A172 (cell line): ENCODE measurements at places on chromosomes 12 and 14.

GRCh38 chr12:90098132-90098779 is 389.6 kb upstream of the ATP2B1 start:
- DNase-seq, result no peak

DNA sequence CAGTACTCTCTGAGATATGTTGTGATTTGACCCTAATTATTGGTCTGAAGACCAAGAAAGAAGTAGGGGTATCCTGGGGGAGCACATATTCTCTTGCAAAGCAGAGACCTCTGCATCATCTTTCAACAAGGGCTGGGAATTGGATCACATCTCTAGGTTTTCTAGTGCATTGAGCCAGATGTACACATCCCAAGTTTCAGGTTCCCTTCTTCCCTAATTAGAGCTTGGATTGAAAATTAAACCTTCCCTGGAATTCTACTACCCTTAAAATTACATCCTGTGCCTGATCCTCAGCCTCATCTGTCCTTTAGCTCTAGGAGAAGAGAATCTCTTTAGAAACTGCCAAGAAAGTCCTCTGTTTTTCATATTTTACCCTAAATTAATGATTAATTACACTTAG is 839.6 kb downstream of the SLC6A15 start:
- DNase-seq, result no peak

DNA sequence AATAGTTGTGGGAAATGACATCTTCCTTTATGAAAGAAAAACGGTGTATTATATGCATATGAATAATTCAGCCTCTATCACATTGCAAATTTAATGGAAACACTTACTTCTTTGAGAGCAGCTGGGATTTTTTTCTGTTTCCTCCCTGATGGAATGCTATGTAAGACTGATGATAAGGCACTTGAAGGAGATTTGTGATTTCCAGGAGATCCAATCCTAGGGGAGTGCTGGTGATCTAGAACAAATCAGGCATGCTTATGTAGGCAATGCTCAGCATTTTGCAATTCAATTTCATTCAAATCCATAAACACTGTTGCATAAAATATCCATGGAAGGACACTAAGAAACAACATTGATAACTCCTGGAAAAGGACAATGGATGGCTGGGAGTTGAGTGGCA is 16.0 kb upstream of the NR2C1 start:
- DNase-seq, result no peak

DNA sequence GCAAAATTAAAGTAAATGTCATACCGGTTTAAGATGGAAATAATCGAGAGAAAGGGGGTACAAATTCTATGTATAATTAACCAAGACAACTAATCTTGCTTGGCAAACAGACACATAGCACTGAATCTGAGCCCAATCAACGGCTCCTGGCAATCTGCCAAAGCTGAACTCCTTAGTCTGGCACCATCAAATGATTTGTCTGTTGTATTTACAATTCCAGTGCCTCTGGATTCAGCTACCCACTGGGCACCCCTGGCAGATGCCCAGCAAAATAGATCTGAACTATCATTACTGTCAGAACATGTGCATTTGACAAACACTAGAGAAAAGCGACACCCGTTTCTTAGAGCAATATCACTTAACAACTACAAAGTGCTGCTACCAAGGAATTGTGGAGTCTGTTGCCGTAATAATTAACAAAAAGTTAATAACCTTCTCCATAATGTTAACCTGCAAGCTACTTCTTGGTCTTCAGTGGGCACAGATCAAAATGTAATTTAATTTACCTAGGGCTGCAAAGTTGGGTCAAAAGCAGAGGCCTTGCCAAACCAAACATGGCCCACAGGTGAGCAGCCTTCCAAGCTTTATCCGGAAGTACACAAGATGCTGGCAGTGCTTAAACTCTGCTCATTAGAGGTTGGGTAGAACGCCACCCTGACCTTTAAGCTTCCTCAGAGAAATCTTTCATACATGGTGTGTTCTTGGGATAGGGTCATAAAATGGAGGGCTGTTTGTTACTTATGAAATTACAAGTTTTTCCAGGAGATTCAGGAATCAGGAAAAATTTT is 7.6 kb downstream of the EGLN3 start:
- DNase-seq, result no peak

GRCh38 chr12:69028941-69029729 is 96.2 kb upstream of the CPM start:
- no peak for DNase-seq

DNA sequence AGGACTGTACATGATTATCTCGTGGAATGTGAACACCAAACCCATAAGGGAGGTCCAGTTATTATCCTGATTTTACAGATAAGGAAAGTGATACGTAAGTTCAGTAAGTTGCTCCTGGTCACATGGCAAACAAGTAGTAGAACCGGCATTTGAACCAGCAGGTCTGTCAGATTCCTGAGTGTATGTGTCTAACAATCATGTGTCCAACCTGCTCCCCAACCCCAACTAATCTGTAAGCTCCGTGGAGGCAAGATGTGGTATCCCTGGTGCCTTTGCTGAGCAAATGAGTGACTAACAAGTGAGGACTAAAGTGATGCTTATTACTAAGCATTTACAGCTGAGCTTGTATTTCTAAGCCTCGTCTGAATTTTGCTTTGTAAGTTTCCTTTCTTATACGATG is 65.9 kb downstream of the PTPN21 start:
- DNase-seq, result no peak

DNA sequence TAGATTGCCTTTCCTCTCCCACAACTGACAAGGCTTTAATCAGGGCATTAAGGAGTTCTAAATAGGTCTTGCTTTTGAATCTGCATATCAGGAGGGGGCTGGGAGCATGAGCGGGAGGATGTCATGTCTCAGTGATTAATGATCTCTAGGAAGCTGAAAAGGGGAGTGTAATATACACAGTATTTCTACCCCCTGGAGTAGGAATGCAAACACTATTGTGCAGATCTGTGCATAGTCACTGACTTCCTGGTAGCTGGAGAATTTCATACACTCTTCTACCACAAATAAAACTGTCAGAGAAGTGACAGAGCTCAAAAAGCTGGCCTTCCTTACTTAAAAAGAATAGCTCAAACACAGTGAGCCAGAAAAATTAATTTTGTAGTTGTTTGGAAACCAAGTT is 65.8 kb downstream of the RIC8B start:
- peak; percentile 54 for DNase-seq

DNA sequence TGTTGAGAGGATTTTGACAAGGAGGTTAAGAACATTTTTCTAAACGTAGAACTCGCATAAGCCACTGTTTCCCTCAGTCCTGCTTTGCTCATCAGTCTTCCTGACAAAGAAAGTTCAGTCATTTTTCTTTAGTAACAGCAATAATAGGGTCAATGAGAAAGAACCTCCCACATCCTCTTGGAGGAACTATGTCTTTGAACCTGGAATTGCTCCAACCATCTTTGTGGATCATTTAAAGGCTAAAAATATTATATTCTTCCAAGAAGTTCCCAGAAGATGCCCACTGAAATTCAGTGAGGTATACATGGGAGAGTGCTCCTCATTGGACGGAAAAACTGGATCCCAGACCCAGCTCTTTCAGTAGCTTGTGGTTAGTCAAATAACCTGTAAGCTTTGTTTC is 282.8 kb upstream of the FAR2 start:
- DNase-seq, result no peak

- DNase-seq, result no peak
Measured at GRCh38 chr12:24697295-24697694, 251.6 kb downstream of the BCAT1 start.

- no peak for DNase-seq
Measured at GRCh38 chr12:90071996-90072395, 363.4 kb upstream of the ATP2B1 start.

DNA sequence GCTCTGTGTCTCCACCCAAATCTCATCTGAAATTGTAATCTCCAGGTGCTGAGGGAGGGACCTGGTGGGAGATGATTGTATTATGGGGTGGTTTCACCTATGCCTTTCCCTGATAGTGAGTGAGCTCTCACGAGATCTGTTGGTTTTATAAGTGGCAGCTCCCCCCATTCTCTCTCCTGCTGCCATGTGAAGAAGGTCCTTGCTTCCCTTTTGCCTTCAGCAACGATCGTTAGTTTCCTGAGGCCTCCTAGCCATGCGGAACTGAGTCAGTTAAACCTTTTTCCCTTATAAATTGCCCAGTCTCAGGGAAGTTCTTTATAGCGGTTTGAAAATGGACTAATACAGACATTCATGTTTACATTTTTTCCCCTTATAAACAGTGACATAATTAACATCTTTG is 36.1 kb downstream of the PELI2 start:
- no peak for DNase-seq

GRCh38 chr14:51401756-51402155 is 161.7 kb downstream of the TMX1 start:
- DNase-seq, result no peak

- DNase-seq, result no peak
Measured at GRCh38 chr14:22122829-22123560, 449.4 kb upstream of the OR4E1 start.

DNA sequence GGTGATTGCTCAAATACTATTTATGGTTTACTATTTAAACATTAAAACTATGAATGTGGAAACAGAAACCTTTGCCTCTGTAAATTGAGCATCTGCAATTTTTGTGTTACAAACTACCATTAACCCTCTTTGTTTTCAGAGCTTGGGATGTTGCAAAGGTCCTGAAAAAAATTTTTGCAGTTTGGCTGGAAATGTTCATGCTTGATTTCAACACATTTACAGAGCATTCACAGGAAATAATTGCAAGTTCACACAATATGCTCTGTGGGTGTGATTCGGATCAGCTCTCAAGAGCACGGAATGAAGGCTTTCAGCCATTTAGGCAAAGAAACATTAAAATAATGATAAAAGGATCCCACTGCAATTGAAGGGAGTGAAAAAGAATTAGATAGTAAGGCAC is 232.9 kb downstream of the ATP23 start:
- no peak for DNase-seq

DNA sequence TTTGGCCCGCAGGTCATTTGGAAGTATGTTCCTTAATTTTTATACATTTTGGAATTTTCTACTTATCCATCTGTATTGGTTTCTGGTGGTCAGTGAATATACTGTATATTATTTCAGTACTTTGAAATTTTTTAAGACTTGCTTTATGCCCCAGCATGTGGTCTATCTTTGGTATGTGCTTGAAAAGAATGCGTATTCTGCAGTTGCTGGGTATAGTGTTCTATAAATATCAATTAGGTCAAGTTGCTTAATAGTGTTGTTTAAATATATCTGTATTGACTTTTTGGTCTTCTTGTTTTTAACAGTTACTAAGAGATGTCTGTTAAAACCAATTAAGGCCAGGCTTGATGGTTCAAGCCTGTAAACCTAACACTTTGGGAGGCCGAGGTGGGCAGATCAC is 21.7 kb upstream of the SIX1 start:
- DNase-seq, result no peak

DNA sequence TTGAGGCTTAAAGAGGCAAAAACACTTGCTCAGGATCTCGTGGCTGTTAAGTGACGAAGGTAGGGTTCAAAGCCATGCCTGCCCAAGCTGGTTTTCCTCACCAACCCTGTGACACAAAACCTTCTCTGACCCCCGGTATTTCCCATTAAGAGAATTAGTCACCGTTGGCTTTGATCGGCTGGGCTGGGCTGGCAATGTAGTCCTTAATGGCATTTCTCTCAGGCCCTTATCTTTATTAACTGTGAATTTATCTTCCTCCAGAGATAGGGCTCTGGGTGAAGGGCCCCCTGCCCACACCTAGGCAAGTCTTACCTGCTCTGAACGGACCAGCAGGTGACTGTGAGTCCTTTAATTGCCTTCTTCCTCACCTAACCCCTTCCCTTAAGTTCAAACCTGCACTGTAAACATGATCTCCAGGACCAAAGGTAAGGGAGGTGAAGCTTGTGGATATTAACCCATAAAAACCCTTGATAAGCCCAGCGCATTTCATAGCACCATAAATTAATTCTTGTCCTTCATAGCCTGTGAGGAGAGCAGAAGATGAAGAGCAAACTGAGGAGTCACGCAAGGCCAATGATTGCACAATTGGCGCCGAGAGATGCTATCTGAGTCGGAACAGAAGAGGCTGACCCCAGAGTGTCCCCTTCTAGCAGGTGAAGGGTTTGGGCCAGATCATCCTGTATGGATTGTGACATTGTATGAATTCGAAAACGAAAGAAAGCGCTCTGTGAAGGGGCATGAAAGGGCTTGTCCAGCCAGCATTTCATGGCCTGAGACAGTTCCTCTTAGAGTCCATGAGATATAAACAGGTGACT is 790.8 kb upstream of the TBX3 start:
- DNase-seq, result no peak

GRCh38 chr12:118404876-118405521 is 28.6 kb downstream of the SUDS3 start:
- DNase-seq, result peak; percentile 53

- DNase-seq, result no peak
Measured at GRCh38 chr12:90679674-90680073, 275.3 kb downstream of the CCER1 start.

DNA sequence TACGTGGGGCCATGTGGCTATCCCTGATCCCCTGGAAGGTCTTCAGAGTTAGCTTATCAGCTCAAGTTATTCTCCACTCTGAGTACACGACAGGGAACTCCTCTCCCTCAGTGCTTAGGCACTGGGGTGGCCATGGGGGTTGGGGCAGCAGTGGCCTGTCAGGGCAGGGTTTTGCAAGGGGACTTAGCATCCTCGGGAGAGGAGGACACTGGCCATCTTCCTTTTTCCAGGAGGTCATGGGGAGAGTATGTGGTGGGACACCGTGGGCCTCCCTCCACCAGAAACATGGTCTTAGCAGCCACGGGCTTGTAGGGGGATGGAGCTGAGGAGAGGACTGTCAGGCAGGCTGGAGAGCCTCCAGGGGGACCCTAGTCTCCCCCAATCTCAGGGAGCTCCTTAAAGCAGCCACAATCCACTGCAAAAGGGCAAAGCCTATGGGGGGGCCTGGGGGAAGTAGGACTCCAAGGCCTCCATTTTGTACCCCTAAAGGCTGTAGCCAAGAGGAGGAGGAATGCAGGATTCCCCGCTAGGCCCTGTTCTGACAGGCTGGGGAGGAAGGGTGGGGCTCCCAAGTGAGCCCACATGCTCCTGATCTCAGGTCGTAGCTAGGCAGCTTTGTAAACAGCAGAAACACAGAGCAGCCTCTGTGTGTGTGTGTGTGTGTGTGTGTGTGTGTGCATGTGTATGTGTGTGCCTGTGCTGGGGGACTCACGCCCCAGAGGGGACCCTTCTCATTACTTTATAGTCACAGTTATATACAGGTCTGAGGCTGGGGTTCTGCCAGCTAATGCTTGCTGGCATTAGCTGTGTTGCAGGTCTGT is 36.6 kb downstream of the KRT80 start:
- no peak for DNase-seq

- DNase-seq, result no peak
Measured at GRCh38 chr14:59695198-59695597, 118.6 kb upstream of the CCDC175 start.

GRCh38 chr14:43651896-43652295 is 855.2 kb downstream of the FSCB start:
- DNase-seq, result no peak
